Cerebellar nuclear complex (tissue), 1 donor: ENCODE measurements at places on chromosomes 5 and 9.

DNA sequence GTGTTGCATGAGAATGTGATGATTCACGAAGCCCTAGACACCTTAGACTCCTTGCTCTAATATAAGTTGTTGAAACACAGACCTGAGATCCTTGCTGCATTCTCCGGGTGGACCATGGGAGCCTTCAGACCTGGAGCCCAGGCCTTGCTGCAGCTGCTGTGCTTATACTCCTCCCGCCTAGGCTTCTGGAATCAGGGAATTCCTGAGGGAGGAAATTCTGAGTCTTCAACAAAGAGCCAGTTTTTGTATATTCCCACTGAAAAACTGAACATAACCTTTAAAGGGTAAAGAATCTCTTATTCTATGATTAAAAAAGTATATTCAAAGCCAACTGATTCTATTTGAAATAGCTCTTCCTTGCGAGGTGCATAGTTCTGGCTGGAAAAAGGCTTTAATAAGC, 245.1 kb upstream of the ELAVL2 start:
- DNase-seq: no peak

DNA sequence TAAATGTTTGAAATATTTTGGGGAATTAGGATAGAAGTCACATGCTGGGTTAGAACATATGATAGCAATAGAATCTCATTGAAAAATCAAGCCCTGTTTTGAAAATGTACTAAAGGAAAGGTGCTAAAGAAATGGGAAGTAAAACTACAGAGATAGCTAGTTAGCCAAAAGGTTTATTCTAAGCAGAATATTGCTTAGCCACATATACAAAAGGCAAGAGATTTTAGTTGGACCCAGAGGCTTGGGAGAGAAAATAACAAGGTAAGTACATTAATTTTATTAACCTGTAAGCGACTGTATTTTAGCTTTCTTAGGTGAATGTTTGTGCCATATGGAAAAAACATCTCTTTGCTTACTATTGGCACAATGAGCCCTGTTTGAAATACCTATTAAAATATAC, 108.3 kb downstream of the RPS23 start:
- no peak for DNase-seq

DNA sequence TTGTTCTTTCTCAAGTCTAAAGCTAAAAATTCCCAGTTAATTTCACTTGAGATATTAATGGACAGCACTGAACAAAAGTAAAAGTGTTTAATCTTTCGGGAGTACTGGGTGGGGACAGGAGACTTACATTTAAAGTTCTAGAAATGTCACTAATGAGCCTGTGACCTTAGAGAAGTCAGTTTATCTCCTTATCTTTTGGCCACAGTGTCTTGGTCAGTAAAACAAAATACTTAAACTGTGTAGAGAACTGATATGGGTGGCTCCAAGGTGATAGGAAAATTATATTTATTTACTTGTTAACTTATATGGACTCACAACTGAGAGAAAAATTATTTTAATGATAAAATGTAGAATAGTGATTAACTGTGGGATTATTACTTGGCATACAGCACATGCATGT, 8.9 kb downstream of the IPO11 start:
- no peak for DNase-seq

DNA sequence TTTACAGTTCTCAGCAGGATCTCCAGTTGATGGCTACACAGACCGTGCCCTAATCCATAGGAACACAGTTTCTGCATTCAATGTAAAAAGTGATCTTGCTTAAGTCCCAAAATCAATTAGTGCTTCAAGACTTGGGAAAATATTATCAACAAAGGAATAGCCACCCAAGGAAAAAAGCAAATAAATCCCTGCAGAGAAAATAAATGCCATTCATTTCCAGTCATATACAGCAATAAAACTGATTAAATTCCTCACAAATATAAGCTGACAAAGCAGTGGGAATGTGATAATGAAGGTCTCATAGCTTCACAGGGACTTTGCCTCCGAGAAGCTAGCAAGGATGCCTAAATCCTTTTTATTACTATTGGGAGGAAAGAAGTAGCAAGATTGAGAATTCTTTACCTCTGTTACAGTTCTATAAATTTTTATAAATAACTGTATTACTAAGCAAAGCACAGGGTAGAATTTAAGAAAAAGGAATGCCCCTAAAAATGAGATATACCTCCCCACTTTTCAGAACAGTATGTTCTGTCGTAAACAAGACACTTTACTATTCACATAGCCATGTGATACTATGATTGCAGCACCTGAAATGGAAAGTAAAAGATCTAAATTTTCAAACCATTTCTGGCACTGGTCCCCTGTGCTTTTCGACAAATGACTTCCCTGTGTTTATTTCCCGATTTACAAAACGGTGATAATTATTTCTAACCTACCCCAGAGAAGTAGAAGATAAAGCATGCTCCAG, 59.8 kb downstream of the ARSB start:
- no peak for DNase-seq

DNA sequence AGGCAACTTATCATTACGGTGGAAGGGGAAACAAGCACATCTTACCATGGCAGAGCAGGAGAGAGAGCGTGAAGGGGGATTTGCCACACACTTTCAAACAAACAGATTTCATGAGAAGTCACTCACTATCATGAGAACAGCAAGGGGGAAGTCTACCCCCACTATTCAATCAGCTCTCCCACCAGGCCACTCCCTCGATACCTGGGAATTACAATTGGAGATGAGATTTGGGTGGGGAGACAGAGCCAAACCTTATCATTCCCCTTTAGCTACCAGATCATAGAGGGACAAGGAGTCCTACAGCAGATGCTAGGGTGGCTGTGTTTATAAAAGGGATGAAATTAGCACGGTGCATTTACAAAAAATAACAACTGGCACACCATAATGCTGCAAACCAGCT, 2149.4 kb upstream of the ACO1 start:
- no peak for DNase-seq

- DNase-seq: no peak
Measured at GRCh38 chr5:13739479-13739878, 205.0 kb downstream of the DNAH5 start.

- no peak for DNase-seq
Measured at GRCh38 chr9:8206720-8207119, 407.1 kb upstream of the DMAC1 start.

DNA sequence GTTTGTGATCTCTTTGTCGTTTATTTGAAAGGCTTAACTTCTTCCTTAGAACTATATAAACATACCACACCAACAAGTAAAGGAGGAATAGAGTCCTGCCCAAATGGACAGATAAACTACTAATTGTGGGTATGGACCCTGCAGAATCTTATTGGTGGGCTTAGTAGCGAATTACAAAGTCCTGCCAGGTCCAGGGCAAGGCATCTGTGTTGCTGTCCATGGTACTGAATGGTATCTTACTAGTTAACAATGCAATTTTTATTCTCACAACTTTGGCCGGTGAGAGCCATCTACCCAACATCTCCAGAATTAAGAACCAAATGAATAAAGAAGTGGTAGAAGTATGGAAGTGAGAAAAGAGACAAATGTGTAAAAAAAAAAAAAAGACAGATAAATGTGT, 1782.4 kb upstream of the WWC1 start:
- no peak for DNase-seq

DNA sequence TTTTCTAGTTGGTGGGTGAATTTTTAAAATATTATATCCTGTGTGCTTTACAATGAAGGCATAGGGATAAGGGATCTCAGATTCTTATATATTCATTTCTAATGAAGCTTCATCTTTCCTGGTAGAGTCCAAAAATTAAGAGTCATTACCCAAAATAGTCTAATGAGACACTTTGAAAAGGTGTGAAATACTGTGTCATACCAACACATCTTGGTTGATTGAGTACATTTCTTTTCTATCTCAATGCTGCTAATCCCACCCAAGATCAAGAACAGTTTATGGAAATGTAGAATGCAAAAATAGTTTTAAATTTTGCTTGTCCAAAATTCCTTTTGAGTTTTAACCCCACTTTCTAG, 7.4 kb downstream of the EBF1 start:
- DNase-seq: no peak

- DNase-seq: no peak
Measured at GRCh38 chr5:92435781-92436180, 1052.7 kb upstream of the ARRDC3 start.

DNA sequence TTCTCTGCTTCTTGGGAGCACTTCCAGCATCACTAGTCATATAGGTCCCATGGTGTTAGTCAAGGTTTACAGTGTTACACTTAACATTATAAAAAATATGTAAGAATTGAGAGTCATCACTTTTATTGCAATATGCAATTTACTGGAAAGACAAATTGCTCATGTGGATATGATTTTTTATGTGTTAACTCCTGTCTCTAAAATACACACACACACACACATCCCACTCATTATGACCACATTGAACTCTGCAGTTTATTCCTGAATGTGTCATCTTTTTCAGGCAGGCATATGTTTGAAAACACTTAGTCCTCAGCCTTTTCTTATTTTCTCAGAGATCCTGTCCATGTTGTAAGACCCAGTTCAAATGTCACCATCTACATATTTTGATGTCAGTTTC, 148.5 kb upstream of the MRPS30 start:
- DNase-seq: no peak

DNA sequence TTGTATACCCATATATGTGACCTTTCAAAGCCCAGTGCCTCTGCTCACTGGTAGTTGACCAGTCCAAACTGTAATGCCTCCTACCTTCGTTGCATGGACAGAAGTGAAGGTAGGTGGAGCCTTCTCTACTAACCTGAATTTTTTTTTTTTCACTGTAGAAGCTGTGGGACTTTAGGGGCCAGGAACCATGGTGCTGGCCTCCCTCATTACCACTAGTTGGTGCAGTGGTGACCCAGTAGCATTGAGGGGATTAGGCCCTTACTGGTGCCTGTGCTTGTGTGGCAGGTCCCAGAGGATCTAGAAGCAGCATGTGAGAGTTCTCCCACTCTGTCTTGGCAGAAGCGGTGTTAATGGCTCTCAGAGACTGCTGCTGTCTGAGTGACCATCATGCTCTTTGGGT, 2.3 kb downstream of the RALGPS1 start:
- no peak for DNase-seq

- no peak for DNase-seq
Measured at GRCh38 chr5:113703266-113703665, 189.8 kb downstream of the YTHDC2 start.

DNA sequence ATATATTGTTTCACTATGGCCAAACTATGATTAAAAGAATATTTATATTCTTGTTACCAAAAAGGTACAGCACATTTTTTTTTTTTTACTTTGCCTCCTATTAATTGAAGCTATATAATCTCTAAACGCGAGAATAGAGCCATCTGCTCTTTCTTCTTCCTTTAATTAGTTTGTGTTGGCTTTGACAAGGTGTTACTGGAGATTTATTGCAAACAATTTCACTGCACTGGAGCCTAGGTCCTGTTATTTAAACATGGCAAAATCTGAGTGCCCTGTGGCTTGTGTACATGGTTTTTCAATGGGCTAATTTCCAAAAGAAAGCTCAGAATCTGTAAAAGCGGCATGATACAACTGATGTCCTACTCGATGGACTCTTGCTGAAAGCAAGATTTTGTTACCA, 40.8 kb upstream of the GABRG2 start:
- no peak for DNase-seq

DNA sequence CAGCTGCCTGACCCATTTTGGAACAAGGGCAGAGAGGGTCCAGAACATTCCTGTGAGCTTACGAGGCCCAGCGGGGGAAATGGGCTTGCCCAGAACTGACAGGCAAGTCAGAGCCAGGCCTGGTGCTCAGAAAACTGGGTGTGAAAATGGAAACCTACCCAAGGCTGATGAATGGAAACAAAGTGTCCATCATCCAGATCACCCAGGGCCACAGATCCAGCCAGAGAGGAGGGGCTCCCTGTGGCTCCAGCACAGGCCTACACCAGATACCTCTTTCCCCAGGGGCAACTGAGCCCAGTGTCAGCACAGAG, 3.1 kb downstream of the CLTB start:
- DNase-seq: no peak

DNA sequence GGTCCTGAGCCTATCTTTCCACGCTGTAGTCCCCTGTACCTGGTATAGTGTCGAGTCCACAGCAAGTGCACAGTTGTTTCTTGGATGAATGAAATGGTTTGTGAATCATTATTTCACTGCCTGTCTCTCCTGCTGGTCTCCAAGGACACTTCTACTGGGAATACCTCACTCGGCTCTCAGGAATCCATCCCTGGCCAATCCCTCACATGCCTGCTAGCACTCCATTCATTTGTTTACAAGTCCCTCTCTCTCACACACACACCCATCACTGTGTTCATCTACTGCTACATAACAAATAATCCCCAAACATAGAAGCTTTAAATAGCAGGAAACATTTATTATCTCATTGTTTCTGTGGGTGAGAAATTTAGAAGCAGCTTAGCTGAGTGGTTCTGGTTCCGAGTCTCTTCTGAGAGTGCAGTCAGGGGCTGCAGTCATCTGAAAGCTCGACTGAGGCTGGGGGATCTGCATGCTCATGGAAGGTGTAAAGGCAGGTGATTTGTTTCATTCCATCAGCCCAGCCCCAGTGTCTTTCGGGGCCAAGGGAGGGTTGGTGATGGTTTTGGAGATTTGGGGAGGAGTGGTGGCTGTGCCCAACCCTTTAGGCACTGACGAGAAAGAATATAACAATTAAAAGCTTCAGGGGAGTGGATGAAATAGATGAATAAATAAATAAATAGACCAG, 132.7 kb upstream of the IER5L start:
- no peak for DNase-seq
